ENCODE measurements at places on chromosomes 4 and X.

GRCh38 chrX:114619874-114620273 lies 36.0 kb downstream of the HTR2C start:
- no peak for DNase-seq

GRCh38 chrX:141214196-141214595 lies 28.1 kb downstream of the SPANXC start:
- no peak for DNase-seq

DNA sequence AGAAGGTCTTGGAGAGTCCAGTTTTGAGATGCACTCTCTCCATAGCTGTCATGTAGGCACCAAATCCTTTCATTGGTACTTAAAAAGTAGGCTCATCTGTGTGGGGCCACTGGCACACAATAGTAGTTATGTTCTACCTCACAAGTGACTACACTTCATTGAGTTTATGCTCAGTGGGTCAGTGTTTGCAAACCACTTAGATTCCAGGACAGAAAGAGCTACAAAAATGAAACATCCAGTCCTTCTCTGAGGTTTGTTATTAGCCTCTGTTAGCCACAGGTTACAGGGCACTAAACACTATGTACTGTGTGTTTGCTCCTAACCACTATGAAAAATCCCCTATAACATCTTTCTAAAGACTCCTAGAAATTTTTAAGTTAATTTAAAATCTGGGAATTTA lies 13.8 kb downstream of the RAB28 start:
- no peak for DNase-seq

DNA sequence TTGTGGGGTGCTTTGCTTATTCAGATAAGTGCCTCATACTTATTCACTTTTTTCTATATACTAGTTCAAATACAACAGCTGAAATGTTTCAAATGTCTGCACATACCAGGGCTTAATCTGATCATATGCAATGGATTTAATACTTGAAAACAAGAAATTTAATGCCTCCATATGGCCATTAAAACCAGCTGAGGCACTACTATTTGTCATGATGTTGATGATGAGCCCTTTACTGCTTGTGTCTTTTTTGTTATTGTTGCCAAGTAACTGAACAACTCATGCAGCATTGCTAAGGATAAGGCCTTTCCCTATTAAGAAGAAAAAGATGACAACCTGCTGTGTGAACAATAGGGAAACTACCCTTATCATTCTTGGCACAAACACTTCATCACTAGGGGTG lies 52.5 kb downstream of the MAGEB10 start:
- no peak for DNase-seq

DNA sequence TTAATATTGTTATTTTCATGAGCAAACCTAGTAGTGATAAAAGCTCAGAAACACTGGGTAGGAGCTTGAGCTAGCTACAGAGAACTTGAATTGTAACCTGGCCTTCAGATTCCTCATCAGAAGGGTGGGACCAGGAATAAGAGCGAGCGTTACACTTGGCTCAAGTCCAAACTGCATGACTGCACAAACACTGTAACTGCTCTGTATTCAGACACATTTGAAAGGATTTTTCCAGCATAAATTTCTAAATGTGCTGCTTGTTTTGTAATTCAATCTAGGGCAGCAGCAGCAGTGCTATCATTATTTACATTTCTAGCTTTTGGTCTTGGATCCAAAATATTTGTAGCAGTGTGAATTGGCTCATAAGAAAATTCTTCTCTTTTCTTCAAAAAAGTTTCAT lies 133.0 kb upstream of the TMLHE start:
- no peak for DNase-seq

DNA sequence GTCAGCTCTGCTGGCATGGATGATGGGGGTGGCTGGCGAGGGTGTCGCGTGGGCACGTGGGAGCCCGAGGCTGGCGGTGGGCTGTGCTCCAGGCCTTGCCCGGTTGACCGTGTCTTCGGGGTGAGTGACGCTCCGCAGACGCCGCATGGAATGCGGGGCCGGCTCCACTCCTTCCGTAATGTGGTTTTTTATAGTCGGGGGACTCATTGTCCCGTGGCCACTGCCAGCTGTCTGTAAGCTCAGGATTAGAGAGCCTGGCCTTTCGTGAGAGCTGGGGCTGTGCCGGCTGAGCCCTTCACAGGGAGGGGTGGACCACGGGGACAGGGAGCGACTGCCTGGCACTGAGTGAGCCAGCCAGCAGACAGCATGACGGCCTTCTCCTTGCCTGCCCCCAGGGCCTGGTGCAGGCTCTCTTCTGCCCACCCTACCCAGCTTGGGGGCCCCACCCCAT lies 20.4 kb downstream of the DOK7 start:
- DNase-seq, result no peak

DNA sequence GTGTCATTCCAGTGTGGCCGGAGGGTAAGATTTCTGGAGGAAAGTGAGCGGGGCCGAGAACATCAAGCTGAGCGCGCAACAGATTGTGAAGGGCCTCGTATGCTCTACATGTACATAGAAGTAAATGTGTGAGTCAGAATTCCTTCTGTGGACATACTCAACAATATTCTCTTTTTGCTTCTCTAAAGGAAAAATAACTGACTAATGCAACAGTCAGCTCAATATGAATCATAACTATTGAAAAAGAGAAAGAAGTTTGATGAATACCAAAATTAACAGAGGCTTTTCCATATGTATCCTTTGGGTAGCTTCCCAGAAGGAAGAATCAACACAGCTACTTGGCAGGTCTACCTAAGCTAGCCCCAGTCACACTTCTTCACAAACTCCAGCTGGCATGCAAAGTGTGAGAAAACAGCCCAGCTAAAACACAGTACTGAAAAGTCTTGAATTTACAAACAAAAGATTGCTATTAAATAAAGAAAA lies 87.5 kb upstream of the ZFP42 start:
- DNase-seq, result no peak

DNA sequence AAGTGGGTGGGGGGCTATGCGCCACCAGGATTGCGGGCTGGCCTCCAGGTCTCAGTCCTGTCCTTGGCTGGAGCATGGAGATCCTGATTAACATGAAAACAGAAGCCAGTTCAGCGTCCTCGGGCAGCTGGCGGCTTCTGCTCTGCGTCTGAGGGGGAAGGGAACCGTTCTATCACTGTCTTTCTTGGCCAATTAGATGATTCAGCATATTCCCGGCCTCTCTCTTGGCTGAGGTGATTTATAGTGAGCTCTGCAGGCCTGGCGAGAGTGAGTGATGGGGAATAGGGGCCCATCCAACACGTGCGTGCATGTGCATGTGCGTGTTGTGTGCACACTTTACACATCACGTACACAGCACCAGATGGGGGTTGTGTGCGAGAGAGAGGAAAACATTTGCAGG lies 145.8 kb upstream of the ATP6AP2 start:
- DNase-seq, result no peak

DNA sequence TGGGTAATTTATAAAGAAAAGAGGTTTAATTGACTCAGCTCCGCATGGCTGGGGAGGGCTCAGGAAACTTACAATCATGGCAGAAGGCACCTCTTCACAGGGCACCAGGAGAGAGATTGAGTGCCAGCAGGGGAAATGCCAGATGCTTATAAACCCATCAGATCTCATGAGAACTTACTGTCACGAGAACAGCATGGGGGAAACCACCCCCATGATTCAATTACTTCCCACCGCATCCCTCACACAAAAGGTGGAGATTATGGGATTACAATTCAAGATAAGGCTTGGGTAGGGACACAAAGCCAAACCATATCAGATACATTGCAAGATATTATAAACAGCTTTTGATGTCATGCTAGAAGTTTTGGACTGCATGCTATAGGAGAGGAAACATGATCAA lies 204.3 kb downstream of the VEGFC start:
- no peak for DNase-seq
